Left colon (tissue), 2 donors: ENCODE measurements at places on chromosomes 16 and 17.
A peak's percentile ranks its signal among the peaks of the same experiment; 100 is the strongest.

GRCh38 chr17:54749157-54749556 is 151.5 kb upstream of the TOM1L1 start:
- no peak for DNase-seq

DNA sequence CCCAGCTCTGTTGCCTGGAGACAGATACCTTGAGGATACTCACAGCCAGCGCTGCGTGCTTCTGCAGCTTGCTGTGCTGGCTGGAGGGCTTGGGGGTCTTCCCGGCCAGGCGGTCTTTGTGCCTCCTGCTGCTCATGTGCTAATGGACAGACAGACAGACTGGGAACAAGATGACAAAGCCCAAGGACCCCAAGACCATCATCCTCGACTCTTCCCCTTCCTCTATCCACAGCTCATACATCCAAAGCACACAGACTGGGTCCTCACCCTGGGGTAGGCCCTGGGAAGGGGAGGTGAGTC is 7.7 kb downstream of the NKIRAS2 start:
- DNase-seq, result no peak

GRCh38 chr17:79026376-79027273 is 2.7 kb downstream of the C1QTNF1 start:
- peak; percentile 61 for DNase-seq

DNA sequence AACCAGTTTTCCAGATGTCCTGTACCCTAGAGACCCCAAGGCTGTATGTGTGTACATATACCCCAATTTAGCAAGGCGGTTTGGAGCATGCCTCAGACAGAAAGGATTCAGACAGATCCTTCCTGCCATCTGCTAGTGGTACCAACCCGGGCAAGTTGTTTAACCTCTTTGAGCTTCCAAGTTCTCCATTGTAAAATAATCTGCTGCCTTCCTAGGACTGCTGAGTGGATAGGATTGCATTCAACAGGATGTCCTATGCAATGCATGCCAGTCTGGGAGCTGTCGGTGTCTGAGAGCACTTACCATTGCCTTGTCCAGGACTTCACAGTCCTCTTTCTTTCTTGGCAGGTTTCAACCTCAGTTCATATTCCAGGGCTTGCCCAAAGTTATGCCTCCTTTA is 1.9 kb downstream of the CDH13 start:
- DNase-seq, result no peak

GRCh38 chr17:38452719-38453118 is 24.5 kb downstream of the ARHGAP23 start:
- no peak for DNase-seq

DNA sequence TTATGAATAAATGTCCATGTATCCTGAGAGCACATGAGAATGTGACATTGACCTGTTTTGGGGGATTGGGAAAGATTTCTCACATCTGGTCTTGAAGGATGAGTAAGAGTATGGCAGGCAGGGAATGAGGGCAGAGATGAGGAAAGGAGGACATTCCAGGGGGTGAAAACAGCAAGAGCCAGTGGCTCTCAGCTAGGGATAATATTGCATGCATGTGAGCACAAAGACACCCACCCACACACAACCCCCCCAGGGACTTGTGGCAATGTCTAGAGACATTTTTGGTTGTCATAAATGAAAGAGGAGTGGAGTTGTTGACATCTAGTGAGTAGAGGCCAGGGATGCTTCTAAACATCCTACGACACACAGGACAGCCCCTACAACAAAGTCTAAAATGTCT is 6.0 kb downstream of the MYO1D start:
- no peak for DNase-seq

- DNase-seq, result no peak
Measured at GRCh38 chr17:1612400-1612799, 16.2 kb downstream of the SLC43A2 start.

DNA sequence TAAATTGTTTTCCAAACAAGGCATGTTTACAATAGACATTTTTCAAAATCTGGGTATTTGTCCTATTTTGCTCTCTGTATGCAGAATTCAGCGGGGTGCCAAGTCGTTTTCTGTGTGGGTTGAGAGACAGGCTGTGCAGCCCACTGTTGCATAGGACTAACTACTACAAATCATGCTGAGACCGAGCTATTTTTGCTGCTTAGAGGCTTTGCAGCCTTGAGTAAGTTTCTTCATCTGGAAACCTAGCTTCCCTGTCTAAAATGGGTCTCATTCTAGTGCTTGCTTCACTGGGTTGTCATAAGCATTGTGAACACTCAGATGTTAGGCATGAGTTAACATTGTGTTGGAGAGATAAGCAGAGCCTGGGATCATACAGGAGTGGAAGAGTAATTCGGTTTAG is 1.3 kb downstream of the PRPSAP2 start:
- DNase-seq, result no peak

- no peak for DNase-seq
Measured at GRCh38 chr17:51643702-51644490, 383.6 kb downstream of the UTP18 start.

DNA sequence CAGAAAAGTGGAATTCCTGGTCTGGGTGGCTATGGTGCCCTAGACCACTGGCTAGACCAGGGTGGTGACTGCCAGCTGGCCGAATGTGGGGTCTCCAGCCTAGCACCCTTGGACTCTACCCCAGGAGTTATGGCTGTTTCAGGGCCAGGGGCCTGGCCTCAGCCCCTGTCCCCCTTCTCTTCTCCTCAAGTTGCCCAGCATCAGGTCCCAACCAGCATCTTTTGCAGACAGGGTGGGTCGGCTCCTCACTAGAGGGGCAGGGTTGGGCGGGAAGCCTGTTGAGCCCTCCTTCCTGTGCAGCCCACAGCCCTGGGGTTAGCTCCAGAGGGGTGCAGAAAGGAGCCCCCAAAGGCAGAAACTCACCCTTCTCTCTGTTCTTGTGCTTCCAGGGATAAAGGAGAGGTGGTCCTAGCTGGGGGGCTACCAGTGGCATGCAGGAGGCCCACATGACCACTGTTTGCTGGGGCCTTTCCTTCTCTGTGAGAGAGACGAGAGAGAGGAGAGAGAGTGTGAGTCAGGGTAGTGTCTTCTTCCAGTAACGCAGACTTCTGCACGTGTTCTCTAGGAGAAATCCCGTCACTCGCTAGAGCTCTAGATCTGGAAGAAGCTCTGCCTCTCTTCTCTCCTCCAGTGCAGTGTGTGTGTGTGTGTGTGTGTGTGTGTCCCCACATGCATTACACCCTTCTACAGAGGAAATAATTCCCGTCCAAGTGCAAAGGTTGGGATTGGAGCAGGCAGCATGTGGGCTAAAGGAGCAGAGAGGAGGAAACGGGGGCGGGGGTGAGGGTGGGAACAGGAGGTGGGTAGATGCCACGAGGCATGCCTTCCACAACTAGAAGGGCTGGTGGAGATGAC is 209.4 kb downstream of the SEC14L1 start:
- DNase-seq, result peak; percentile 45

GRCh38 chr17:48048384-48049126 is 396 bp downstream of the NFE2L1 start:
- DNase-seq, result peak; percentile 96

- no peak for DNase-seq
Measured at GRCh38 chr16:85735946-85736345, 14.9 kb downstream of the C16orf74 start.

DNA sequence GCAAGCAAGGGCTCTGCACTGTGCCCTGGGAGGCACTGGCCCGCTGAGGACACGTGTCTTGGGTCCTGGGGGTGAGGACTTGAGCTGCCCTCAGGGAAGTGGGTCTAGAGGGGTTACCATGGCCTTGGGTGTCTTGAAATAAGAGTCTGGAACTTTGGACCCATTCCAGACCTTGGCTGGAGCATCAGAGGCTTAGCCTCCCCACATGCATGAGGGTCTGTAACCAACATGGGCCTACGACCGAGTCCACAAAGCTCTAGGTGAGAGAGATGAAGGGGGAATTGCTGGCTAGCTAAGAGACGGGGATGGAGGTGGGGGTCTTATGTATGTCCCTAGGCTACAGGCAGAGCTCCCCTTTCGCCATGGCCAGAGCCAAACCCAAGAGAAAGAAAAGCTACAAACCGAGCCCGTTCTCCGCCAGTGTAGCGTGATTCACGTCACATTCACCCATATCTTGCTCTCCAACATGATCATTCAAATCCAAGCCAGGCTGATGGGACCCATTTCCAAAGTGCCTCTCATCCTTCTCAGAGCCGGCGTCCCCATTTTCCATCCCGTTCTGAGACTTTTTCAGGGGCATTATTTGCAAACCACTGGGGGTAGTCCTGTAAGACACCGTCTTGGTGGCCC is 120.1 kb downstream of the CDYL2 start:
- no peak for DNase-seq

DNA sequence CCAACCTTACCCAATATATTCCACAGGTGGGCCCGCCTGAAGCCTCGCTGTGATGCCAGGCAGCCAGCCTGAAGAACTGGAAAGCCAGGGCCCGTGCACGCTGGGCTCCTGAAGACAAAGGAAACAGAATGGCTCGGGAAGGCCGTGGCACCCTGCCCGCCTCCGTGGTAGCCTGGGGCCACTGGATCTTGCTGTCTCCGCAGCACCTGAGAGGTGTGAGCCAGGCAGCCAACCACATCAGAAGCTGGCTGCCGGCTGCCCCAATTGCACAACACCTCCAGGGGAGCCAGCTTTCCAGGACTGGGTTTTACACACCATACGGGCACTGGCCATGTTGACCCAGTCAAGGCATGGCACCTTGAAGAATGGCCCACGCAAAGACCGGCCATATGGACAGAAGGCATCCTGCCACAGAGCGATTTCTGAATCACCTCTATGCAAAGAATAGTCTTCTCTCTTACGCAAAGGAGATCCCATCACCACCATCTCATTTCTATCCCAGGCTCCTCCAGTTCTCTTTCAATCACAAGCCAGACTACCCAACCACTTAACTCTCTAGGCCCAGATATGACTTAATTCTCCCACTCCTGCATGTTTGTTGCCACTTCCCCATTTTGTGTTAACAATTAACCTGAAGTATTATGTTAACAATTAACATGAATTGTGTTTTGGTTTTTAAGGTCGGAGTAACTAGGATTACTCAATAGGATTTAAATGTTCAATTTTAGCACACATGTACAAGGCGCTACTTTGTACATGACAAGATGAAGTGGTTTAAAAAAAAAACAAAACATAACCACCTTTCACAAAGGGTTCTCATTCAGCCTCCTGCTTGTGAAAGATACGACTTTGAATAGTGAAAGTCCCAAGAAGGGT is 32.1 kb downstream of the ZFHX3 start:
- DNase-seq, result no peak

DNA sequence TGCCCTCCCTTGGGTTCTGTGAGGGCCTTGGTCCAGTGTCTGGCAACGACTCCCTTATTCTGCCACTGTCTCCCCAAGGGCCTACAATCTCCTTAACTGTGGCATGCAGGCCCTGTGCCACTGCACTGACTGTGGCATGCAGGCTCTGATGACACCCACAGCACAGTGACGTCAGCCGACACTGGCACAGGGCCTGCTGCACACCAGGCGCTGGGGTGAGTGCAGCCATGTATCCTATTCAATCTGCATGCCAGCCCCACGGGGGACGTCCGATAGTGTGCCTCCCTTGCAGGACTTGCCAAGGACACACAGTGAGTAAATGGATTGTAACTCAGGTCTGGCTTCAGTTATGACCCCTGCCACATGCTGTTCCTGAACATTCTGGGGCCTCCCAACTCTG is 39.8 kb upstream of the RASD1 start:
- DNase-seq, result peak; percentile 53

GRCh38 chr17:79939755-79940458 is 95.8 kb downstream of the TBC1D16 start:
- peak; percentile 1 for DNase-seq

- no peak for DNase-seq
Measured at GRCh38 chr16:47983999-47984580, 171.7 kb downstream of the ABCC12 start.

DNA sequence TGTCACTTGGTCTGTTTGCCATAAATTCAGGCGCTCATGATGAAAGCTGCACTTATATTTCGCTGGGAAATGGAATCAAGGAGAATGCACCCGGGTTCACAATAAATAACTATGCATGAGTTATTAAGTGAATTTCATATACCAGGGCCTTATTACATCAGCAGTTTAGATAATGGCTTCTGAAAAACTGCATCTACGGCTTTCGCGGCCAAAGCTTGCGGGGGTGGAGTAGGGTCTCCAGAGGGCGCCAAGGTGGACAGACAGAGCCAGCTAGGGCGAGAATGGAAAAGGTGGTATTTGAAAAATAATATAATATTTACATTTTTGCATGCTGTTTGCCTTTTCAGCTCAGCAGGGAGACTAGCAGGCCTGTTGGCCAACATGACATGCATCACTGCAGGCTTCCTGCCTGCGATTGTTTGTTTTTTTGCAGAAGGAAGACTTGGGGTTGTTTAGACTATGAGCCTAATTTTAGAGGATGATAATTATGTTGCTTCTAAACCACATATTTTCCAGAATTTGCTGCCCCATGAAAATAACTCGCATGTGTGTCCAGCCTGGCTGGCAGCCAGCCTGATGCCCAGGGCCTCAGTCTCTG is 173.8 kb upstream of the IRX3 start:
- DNase-seq, result no peak

DNA sequence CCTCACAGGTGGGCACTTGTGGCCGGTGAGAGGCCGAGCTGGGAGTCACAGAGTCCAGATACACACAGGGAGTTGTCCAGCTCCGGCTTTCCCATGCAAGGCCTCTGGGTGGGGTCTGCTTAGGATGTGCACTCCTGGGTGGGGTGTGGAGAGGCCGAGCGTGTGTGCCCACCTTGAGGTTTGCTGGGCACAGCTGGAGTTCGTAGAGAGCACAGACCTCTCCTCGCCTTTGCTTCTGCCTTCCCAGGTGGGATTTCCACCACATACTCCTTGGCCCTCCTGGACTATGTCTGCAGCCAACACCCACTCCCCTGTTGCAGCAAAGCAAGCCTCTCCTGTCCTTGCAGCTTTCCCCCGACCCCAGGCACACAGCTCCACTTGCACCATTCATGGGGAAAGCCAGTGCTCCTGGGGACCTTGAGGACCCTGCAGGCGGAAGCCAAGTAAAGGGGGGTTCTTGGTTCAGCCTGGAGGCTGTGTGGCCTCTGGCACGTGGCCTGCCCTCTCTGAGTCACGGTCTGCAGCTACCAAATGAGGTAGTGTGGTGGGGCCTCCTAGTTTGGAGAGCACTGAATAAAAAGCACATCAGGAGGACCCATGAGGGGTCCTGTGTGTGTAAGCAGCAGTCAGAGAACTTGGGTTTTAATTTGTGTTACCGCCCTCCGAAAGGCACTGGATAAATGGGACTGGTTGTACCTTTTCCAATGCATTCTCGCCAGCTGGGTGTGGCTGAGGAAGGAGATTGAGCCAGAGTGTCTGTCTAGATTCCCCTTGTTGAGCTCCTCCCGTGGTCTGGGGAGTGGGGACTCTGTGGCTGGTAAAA is 31.5 kb downstream of the MPRIP start:
- no peak for DNase-seq

GRCh38 chr16:27985981-27986380 is 77.5 kb downstream of the GSG1L start:
- DNase-seq, result peak; percentile 1

- DNase-seq, result no peak
Measured at GRCh38 chr16:84050316-84050715, 7.7 kb upstream of the SLC38A8 start.

DNA sequence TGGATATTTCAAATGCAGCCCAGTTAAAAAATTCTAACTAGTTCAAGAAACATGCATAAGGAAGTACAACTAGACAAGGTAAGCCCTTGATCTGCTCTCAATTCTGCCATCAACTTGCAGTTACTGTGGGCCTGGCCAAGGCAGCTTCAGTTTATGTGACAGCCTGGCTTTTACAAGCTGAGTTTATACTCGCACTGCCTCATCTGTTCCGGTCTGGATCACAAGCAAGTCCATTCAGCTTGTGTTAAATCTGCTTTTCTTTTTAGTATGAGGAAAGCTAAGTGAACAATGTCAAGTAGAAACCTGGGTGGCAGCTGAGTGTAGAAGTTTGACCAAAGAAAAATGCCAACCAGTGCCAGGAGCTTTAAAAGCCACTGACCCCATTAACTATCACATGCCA is 76.6 kb upstream of the CORO6 start:
- DNase-seq, result no peak
